ENCODE measurements at places on chromosomes 6 and 20.

GRCh38 chr6:5163247-5163646 lies 78.1 kb downstream of the PPP1R3G start:
- DNase-seq, result no peak

- no peak for DNase-seq
Observed at GRCh38 chr20:44921447-44921846, 11.6 kb downstream of the PABPC1L start.

DNA sequence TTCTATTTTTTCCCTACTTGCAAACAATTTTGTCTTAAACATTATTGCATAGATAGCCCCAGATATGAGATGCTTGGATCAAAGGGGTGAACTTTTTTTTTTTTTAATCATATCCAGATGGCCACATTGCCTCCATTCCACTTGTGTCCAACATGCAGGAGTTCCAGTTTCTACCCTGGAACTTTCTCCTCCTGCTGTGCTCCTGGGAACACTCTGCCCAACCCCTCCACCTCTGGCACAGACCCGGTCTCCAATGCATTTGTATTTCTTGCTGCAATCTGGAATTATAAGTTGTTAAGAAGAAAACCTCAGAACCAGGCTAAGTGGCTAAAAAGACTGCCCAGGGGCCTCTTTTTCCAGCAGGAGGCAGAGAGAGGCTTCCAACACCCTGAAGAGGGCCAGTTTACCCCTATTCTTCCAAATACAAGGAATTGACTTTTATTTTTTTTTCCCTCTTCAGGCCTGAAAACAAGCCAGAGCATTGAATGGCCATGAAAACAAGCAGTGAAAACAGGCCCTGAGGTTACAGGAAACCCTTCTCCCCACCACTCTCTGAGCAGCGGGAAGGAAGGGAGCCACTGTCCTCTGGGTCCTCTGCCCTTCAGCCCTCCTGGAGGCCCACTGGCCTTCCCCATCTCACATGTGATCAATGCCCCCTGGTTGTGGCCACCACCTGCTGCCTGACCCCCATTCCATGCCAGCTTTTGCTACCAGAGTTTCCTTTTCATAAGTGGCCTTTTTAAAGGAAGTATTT lies 44.3 kb downstream of the PDYN start:
- no peak for DNase-seq

DNA sequence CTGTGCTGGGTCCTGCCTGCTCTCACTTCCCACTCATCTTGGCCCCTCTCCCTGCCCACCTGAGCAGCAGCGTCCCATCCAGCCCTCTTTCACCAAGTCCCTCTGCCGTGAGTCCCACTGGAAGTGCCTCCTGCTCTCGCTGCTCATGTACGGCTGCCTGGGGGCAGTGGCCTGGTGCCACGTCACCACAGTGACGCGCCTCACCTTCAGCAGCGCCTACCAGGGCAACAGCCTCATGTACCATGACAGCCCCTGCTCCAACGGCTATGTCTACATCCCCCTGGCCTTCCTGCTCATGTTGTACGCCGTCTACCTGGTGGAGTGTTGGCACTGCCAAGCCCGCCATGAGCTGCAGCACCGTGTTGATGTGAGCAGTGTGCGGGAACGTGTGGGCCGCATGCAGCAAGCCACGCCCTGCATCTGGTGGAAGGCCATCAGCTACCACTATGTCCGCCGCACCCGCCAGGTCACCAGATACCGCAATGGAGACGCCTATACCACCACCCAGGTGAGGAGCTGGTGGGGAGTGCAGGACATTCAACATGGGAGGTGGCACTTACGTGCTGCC lies 2.8 kb downstream of the TMEM151B start:
- no peak for DNase-seq

GRCh38 chr6:24887545-24888140 lies 48.1 kb downstream of the RIPOR2 start:
- DNase-seq, result no peak

Measured in stimulated activated CD4-positive, alpha-beta T cell treated with anti-CD3 and anti-CD28 coated beads, Interleukin-15, amount 100 ng/mL, for 24 hours (primary cell).